RPMI8226 (cell line): ENCODE measurements at places on chromosomes 3 and 15.

DNA sequence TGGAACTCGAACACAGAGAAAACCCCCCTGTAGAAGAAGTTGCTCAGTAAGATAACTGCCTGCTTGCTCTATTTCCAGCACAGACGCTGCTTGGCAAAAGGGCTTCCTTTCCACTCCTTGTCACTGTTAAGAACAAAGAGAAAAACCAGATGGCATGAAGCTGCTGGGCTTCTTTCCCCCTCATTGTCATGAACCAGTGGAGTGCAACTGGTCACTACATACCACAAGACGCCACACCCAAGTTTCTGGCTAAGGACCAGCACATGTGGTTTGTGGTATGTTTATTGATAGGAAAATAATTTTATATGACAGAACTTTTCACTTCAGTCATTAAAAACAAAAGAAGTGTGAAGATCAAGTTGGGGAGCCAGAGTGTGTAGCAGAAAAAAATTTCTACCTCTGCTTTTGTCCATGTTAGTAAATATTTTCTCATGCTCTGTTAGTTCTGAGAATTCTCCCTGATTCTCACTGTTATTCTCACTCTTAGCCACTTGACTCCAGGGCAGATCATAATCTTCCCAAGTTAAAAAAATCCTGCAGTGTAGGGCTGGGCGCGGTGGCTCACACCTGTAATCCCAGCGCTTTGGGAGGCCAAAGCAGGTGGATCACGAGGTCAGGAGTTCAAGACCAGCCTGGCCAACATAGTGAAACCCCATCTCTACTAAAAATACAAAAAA, 37.9 kb downstream of the CLK3 start:
- DNase-seq = peak; percentile 28

GRCh38 chr3:9077029-9077428, 113.8 kb upstream of the RAD18 start:
- no peak for DNase-seq

DNA sequence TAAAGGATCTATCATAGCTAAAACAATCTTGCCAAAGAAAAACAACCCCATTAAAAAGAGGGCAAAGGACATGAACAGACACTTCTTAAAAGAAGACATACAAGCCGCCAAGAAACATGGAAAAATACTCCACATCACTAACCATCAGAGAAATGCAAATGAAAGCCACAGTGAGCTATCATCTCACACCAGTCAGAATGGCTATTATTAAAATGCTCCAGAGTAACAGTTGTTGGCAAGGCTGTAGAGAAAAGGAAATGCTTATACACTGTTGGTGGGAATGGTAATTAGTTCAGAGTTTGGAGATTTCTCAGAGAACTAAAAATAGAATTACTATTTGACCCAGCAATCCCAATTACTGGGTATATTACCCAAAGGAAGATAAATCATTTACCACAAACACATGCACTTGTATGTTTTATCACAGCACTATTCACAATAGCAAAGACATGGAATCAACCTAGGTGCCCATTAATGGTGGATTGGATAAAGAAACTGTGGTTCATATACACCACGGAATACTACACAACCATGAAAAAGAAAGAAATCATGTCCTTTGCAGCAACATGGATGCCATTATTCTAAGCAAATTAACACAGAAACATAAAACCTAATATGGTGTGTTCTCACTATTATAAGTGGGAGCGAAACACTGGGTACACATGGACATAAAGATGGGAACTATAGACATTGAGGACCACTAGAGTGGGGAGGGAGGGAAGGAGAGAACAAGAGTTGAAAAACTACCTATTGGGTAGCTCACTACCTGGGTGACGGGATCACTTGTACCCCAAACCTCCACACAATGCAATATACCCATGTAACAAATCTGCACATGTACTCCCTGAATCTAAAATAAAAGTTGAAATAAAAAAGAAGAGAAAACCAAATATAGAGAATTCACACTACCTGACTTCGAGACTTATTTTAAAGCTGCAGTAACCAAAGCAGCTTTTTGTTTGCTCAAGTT, 32.6 kb downstream of the ITGA11 start:
- no peak for DNase-seq

DNA sequence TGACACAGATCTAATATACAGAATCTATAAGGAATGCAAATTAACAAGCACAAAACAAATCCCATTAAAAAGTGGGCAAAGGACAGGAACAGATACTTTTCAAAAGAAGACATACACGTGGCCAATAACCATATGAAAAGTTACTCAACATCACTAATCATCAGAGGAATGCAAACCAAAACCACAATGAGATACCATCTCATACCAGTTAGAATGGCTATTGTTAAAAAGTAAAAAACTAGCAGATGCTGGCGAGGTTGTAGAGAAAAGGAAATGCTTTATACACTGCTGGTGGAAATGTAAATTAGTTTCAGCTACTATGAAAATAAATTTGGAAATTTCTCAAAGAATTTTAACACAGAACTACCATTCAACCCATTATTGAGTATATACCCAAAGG, 50.7 kb downstream of the ADAMTS17 start:
- DNase-seq = no peak

- peak; percentile 6 for DNase-seq
Observed at GRCh38 chr15:50113187-50113505, 5.9 kb downstream of the ATP8B4 start.

GRCh38 chr3:196399485-196399945, 32.7 kb downstream of the UBXN7 start:
- DNase-seq = no peak

GRCh38 chr3:20552605-20553275, 366.7 kb upstream of the SGO1 start:
- no peak for DNase-seq

GRCh38 chr15:77633134-77633912, 611 bp upstream of the LINGO1 start:
- peak; percentile 90 for DNase-seq

DNA sequence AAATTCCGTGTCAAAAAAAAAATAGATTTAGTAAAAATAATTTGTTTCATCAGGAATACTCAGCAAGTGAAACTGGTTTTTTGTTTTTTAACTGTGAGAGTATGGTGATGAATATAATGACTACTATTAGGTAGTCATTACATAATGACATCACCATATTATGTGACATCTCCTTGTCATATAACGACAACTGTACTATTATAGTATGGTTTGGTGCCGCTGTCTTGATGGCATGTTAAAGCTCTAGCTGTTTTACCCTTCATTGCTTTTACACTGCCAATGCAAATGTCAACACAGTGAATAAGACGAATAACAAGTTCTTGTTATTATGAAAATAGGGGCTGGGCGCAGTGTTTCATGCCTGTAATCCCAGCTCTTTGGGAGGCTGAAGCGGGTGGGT, 45.6 kb upstream of the FAH start:
- DNase-seq = no peak

DNA sequence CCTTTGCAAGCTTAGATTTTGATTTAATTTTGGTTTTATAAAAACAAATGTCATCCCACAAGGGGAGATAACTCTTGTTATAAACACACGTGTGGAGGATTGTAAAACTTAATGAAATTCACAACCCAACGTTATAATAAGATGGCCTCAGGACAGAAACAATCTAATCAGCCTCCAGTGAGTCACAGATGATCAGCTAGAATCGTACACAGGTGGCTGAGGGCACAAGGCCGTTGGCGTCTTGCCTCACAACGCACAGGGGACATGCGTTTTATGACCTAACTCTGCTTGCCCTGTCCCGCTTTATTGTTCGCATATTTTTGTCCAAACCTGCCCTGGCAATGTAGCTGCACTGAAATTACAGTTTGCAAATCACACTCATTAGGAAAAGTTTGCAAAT, 121.9 kb upstream of the PDZRN3 start:
- DNase-seq = no peak

- peak; percentile 63 for DNase-seq
Observed at GRCh38 chr3:24810881-24811280, 316.2 kb upstream of the THRB start.

GRCh38 chr15:29045717-29046116, 159.9 kb downstream of the APBA2 start:
- no peak for DNase-seq

DNA sequence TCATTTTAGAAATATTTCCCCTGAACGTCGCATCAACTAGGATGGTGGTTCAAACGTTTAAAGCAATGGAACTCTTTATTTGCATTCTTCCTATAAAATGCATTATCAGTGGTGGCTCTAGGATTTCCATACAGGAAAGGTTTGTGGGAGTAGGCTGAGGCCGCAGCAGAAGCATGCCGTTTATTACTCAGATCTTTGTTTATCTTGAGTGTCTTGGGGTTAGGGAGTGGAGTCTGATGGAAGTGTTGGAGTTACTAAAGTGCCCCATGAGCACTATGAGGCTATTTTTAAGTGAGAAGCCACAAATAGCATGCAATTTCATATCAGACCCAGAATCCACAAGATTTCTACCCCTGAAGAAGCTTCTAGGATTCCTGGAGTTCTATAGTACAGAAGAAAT, 26.2 kb downstream of the ATOSA start:
- DNase-seq = no peak

DNA sequence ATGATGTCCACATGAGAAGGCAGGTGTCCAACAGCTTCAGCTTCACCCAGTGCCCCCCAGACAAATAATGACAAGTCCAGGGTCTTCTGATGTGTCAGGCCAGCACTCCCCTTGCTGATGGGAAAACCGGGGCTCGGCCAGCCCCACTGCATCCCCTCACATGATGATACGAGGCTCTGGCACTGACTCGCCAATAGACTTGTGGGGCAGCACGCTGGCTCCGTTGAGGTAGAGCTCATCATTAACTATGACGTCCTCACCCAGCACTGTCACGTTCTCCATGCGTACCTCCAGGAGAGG, 2.1 kb upstream of the AMIGO3 start:
- DNase-seq = no peak
